Endothelial cell of umbilical vein (primary cell): ENCODE measurements at places on chromosomes 1 and 21. TPM values are rescaled to one million over a fixed set of nuclear protein-coding genes. Genes with fewer than 3 reads are reported as not detected.

Gene BEST4
- 0.21 TPM in 1 of 2 replicates, not detected in the other for total RNA-seq

Gene NIBAN1
- total RNA-seq: 1.5 and 2.8 TPM in 2 replicates

Gene DNAJC28
- total RNA-seq: 0.82 and 1.0 TPM in 2 replicates

Gene PCBP3
- total RNA-seq: 0.39 and 1.1 TPM in 2 replicates

Gene LHX8
- total RNA-seq: not detected in 2 replicates

Gene KCNQ4
- total RNA-seq: 0.07 and 0.23 TPM in 2 replicates

Gene CR1L
- total RNA-seq: not detected in 2 replicates

Gene ABCG1
- 19.6 and 21.2 TPM in 2 replicates for total RNA-seq
